ENCODE measurements at places on chromosomes 11 and 22.
A peak's percentile ranks its signal among the peaks of the same experiment; 100 is the strongest.

- no peak for DNase-seq
Measured at GRCh38 chr22:44689173-44689572, 12.8 kb upstream of the PRR5 start.

DNA sequence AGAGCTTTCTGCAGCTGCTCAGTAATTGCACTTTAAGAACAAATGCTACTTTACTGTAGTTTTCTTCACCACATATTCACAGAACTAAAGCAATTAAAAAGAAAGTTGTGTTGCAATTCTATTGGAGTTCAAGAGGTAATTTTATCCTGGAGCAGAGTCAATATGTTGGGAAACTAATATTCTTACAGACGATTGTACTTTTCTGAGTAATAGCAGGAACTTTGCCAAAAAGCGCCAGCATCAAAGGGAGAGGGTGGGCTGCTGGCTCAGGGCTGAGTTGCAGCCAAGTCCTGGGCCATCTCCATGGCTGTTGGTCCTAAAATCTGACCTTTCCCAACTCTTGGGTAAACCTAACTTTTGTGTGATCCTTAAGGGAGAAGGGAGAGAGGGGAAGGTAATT is 73.6 kb upstream of the MYO18B start:
- DNase-seq: no peak

- no peak for DNase-seq
Measured at GRCh38 chr11:13082588-13082987, 73.5 kb downstream of the RASSF10 start.

- DNase-seq: no peak
Measured at GRCh38 chr22:31329029-31329428, 17.1 kb downstream of the PATZ1 start.

- DNase-seq: no peak
Measured at GRCh38 chr22:44648821-44649565, 53.0 kb upstream of the PRR5 start.

DNA sequence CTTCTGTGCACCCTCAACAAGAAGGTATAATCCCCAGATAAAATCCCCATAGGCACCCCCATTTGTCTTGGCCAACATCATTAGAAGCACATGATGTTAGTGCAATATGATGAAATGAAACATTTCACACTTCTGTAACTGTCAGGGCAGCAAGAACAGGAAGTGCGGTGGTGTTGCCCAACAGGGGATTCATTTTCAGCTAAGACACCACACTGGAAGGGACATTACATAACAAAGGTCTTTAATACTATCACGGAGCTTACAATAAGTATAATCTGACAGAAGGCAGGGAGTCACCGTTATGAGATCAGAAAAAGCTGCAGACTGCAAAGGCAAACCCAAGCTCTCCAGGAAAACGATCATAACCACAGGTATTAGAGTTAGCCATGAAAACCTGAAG is 2.0 kb downstream of the OR52W1 start:
- no peak for DNase-seq

GRCh38 chr11:112650527-112650926 is 310.7 kb upstream of the NCAM1 start:
- no peak for DNase-seq

GRCh38 chr11:44301564-44302271 is 8.2 kb downstream of the ALX4 start:
- peak; percentile 17 for DNase-seq

DNA sequence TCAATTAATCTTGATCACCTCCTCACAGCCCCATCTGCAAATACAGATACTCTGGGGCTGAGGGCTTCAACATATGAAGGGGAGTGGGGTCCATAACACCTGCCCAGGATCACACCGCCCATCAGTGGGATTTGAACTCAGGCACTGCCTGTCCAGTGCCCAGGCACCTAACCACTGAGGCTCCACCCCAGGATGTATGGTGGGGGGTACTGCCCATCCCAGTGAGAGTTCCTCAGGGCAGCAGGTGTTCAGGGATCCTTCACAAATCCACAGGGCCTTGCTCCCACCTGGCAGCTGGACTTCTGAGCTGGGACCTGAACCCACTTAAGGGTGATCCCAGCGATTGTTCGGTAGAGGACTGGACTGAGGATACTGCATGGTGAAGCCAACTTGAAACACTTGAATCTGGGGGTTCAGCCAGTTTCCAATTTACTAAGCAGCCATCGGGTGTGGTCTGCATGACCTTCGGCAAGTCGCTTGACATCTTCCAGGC is 33.3 kb downstream of the PRDM11 start:
- DNase-seq: no peak

DNA sequence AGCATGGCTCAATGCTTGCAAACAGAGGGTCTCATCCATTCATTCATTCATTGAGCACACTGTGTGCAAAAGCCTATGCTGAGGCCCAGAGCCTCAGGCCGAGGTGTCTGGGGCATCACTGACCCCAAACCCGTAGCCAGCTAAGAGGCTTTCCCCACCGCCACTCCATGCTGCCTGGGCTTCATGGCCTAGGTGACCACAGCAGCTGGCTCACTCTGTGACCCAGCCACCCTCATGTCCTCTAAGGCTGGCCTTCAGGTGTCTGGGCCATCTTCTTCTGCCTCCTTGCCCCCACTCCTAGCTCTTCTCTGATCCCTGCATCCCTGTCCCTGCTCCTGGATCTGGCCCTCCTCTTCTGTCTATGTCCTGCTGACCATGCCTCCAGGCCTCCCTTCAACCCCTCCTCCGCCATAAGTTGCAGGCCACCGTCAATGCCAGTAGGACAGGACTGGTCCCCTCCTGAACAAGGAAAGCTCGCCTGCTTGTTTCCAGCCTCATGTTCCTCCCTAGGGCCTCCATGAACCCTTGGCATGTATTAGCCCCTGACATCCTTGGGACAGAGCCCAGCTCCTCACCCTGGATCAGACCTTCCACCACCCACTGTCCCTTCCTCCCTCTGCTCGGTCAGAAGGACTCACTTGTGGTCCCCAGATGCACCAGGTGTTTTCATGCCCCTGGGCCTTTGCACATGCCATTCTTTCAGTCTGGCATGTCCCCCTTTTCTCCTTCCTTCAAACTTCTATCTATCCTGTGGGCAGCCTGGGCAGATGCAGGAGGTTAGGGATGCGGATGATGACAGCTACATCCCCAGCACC is 92.8 kb downstream of the MYEOV start:
- DNase-seq: no peak

GRCh38 chr11:83219095-83219494 is 25.6 kb downstream of the ANKRD42 start:
- no peak for DNase-seq

- DNase-seq: no peak
Measured at GRCh38 chr11:75786101-75786736, 17.6 kb downstream of the DGAT2 start.

GRCh38 chr11:112013497-112014164 is 11.6 kb upstream of the DLAT start:
- DNase-seq: no peak

DNA sequence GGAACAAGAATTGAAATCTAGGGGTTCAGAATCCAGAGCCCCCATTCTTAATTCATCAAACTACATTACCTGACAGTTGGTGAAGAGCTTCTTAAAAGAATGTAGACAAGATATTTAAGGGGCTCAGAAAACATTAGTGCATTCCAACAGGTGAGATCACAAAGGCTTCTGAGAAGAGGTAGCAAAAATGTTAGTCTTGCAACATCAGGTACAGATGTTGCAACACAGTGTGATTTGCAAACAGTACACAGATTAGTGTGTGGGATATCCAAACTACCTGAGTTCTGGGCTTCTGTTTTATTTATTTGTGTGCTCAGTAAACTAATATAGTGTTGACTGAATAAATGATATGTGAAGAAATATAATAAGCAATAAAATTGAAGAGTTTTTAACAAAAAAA is 11.8 kb downstream of the CASP4 start:
- no peak for DNase-seq

DNA sequence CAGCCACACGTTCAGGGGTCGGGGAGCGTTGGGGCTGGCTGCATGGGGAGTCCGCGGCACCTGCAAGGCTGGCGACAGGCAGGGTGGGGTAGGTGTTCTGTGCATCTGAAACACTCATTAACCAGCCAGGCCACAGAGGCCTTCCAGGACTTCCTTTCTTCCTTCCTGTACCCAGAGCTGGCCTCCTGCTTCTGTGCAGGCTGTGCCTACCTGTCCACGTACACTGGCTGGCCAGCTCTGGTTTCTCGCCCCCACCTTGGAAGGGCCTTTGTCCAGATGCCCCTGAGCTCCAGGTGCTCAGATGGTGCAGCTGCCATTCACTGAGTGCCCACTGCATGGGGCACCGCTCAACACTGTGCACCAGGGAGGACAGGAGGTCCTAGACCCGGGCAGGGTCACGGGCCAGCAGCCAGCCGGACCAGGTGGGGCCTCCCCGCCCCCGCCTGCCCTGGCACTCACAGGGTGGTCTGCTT is 15.9 kb downstream of the TTLL12 start:
- DNase-seq: no peak

DNA sequence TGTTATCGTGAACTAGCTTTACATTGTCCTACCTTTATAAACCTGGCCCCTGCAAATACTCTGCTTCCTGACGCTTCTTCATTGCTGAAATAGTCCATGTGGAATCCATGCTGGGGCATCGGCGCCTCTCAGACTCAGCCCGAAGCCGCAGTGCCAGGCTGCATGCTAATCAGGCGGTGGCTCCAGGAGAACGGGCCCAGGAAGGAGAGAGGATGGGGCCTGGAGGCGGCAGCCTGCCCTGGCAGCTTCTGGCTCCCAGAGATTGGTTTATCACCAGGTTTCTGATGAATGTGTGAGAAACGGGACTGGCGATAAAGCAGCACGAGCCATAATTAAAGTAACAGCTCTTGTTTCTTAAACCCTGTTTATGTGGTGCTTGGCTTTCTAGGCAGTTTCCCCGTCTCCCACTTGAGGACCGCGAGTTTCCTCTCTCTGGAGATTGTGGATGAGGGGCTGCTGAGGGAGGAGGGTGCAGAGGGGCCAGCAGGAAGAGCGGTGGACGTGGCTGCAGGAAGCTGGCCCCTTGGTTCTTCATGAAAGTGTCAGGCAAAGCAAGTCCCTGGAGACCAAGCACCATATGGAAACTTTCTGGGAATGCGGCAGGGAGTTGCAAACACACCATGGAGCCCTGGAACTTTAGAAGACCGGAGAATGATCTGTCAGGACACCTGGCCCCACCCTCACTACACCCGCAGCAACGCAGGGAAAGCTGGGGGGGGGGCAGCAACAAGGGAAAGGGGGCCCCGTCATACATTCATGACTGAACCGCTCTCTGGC is 93.4 kb downstream of the NTM start:
- no peak for DNase-seq

GRCh38 chr11:14059491-14059890 is 97.0 kb downstream of the SPON1 start:
- DNase-seq: no peak

DNA sequence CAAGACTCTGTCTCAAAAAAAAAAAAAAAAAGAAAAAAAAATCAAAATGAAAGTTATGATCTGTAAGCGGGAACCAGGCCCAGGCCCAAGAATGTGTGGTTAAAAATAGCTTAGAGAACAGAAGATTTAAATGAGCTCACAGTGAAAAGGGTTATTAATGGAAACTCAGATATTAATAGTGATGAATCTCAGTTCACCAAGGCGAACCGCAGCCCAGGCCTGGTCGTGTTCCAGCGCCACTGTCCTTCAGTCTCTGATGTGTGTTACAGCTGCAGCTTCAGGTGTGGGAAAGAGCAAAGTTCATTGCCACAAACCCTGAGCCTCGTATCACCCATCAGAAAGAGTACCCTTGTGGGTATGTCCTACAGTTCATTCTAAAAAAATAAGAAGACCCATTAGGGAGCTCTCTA is 107.1 kb downstream of the GAB2 start:
- DNase-seq: no peak

DNA sequence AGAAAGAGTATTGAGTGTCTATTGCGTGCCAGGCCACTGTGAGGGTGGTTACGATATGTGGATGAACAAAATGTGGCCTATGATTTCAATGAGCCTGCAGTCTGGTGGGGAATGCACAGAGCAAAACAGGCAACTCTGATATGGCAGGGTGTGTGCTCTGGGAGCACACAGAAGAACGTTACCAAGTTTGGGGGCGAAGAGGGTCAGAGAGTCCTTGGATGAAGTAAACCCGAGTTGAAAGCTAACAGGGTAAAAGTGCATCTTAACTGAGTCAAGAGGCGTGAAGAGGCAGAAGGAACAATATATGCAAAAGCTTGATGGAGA is 258 bp downstream of the CFAP68 start:
- no peak for DNase-seq

DNA sequence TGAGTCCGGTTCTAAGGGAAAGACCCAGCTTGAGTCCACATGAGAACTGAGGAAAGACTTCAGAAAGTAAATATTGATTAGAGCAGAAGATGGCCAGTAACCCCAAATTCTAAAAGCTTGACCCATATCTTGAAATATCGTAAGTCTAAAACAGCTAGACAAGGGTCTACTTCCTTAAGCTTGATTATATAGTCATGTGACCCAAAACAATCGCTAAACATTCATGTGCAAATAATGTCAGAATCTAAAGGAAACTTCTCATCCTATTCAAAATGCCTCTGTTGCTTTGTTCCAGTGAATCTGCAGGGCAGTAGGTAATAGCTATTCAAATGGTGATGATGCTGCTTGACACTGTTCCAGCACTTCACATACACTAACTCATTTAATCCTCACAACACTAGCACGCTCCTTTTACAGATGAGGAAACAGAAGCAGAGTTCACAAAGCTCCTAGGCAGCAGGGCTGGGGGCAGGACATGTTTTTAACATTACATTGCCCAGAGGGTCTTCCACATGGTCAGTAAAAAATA is 52.6 kb downstream of the TCF20 start:
- DNase-seq: no peak

- no peak for DNase-seq
Measured at GRCh38 chr11:134528453-134528852, 116.4 kb upstream of the B3GAT1 start.

GRCh38 chr22:23889620-23890019 is 4.6 kb upstream of the MIF start:
- no peak for DNase-seq

DNA sequence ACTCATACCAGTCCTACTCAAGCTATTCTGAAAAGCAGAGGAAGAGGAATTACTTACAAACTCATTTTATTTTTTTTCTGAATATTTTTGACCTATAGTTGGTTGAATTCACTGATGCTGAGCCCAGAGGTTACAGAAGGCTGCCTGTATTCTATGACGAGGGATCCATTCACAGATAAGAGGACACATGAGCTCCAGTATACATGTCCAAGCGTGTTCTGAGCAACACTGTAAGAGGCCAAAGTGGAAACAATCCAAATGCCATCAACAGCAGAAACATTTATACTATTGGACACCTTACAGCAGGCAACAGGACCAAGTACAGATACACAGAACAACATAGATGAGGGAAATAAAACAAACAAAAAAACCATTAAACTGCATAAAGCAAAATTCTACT is 10.3 kb downstream of the KDM4E start:
- DNase-seq: no peak

GRCh38 chr11:26607725-26608506 is 35.9 kb upstream of the MUC15 start:
- DNase-seq: no peak

GRCh38 chr11:3014057-3014938 is 22.2 kb upstream of the NAP1L4 start:
- peak; percentile 76 for DNase-seq

GRCh38 chr11:133207995-133208394 is 324.3 kb downstream of the OPCML start:
- no peak for DNase-seq

All from T-helper 2 cell treated with Interferon-gamma antibody and Interleukin-4, amounts not matched to agents 5 μg/mL and 100 μg/mL, for 36 hours (primary cell).